NCI-H1105 treated with DMSO at 0.1 percent for 48 hours (cell line): ENCODE measurements at places on chromosomes 3 and 15.

DNA sequence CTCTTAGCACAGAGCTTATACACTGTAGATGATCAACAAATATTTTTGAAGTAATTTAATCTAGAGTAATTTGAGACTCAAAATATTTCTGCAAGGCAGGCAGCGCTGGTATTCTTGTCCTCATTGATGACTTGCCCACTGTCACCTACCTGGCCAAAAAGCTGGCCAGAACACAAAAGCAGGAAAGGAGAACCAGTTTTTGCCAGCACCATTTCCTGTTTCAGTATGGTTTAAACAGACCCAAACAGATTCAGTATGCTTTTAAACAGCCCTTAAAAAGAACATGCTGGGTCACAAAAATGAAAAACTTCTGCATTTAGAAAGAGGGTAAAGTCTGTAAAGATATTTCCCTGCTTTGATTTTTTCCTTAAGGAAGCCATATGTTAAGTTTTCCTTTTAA, 42.3 kb upstream of the ZNF280D start:
- no peak for DNase-seq

DNA sequence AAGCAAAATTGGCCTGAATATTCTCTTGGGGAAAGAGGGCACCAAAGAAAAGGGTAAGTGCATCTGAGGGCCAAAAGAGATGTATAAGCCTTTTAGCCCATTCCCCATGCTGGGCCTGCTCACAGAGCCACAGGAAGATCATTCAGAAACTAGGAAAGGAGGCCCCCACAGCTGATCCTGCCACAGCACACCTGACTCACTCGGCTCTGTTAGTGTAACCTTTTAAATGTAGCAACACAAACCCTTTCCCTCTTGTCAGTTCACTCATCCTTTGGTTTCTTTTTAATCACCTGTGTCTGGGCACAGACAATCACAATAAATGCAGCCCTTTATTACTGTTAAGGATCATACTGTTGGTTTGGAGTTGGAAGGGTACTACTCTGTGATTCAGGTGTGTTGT, 69.9 kb downstream of the PDCD6IP start:
- no peak for DNase-seq

- no peak for DNase-seq
Observed at GRCh38 chr3:186121968-186122367, 13.1 kb upstream of the ETV5 start.

GRCh38 chr3:67048067-67048714, 50.1 kb downstream of the KBTBD8 start:
- DNase-seq = peak; percentile 44

GRCh38 chr15:67006083-67007065, 59.0 kb upstream of the SMAD3 start:
- no peak for DNase-seq

- no peak for DNase-seq
Observed at GRCh38 chr15:81281456-81281735, 42.5 kb downstream of the STARD5 start.

DNA sequence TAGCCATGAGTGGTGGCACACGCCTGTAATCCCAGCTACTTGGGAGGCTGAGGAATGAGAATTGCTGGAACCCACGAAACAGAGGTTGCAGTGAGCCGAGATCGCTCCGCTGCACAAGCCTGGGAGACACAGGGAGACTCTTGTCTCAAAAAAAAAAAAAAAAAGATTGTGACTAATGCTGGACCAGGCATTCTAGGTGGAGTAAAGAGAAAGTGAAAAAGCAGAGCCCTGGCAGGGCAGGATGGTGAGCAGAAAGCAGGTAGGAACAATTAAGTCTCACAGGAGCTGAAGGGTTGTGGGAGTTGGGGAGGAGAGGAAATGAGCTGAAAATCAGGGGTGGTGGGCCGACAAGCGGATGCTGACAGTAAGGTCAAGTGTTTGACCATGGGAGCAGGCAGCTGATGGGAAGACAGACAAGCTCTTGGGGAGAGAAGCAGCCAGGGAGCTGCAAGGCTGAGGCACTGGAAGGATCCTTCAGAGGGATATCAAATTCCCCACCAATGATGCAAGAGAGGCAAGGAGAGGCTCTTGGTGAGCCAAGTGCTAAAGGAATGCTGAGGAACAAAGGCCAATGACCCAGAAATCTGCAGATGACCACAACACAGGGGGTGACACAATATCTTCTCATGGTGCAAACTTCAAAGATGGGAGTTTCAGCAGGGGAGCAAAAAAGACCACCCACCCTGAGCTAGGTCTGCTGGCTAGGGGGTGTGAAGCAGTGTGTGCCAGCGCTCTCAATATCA, 251.1 kb downstream of the ULK4 start:
- no peak for DNase-seq

DNA sequence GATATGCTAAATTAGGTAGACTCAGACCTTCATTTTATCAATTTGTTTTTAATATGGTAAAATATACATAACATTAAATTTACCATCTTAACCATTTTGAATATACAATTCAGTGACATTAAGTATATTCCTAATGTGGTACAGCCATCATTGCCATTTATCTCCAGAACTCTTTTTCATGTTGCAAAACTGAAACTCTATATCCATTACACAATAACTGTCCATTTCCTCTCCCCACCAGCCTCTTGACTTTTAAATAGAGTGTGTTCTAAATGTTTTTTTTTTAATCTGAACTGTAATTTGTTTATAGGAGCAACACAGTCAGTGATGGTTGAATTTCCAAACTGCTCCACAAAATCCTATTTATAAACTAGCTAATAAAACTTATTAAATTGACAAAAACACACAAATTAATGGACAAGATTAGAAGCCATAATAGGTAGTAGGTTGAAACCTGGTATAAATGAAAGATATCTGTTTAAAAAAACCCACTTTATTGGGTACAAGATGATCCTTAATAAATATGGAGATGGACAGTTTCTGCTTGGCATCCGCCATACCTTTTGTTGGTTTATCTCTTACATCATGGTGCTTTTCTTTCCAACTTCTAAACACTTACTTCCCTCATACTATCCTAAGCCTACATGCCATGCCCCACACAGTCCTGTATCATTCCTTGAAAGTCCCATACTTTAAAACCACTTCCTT, 142.4 kb downstream of the ZPLD1 start:
- no peak for DNase-seq

DNA sequence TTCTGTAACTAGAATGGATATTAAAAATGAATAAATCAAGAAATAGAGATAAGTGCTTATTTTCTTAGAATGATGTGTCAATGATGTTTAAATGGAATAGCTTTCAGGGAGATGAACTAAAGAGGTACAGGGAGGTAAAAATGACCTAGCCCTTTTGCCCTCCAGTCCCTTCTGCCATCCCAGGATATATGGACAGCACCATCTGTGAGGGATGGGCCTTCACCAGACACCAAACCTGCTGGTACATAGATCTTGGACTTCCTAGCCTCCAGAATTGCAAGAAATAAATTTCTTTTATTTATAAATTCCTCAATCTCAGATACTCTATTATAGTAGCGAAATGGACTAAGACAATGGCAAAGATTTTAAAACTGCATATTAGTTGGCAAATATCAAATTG, 352.0 kb upstream of the THBS1 start:
- no peak for DNase-seq

DNA sequence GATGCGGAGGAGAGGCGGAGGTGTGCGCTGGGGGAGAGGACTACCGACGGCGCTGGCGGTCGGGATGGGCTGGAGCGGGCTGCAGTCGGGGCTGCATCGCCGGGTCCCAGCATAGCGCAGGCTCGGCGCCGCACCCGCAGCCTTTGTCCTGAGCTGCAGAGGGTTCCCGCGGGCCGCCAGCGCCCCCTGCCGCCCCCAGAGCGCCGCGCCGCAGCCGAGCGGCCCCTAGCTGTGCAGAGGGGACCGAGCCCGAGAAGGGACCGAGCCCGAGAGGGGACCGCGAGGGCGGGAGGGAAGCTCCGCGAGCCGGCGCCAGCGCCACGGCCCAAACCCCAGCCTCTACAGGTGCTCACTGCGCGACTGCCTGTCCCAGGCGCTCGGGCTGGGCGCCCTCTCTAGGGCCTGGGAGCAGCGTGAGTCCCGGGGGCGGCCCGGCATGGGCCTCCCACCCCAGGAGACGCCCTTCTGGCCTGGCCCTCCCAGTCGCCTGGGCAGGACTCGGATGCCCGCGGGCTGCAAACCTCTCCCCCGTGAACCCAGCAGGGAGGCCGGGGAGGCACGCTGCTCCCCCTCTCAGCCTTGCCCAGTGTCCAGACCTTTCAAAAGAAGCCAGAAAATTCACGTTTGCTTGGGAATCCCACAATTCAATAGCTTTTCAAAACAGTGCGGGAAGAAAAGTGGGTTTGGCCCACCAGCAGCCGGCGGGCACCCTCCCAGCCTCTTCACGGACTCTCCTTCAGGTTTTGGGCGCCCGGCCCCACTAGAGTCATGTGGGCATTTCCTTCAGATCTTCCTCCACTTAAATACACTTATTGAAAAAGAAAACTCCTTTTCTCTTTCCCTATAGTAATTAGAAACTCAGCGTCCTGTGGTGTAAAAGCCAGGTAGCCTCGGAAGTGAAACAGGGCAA, 134.7 kb downstream of the TPRA1 start:
- DNase-seq = peak; percentile 82

DNA sequence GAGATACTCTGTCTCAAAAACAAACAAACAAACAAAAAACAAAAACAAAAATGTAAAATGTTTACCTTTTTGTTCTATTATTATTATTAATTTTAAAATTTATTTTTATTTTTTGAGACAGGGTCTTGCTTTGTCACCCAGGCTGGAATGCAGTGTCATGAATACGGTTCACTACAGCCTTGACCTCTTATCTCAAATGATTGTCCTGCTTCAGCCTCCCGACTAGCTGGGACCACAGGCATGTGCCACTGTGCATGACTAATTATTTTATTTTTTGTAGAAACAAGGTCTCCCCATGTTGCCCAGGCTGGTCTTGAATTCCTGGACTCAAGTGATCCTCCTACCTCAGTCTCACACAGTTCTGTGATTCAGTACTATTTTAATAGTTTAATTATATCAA, 5.7 kb upstream of the SLC25A26 start:
- no peak for DNase-seq

DNA sequence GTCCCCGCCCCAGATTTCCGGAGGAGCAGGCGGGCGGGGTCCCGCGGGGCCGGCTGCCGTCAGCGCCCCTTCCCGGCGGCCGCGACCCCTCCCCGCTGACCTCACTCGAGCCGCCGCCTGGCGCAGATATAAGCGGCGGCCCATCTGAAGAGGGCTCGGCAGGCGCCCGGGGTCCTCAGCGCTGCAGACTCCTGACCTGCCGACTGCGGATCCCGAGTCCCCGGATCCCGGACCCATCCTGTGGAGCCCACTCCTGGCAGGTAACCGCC, at the start of gene TRH:
Gene TRH (plus strand): TSS at position 157 of the 269 bp plus-strand sequence. CDS start 1,097 bp downstream, outside the sequence.
- no peak for DNase-seq

GRCh38 chr15:53658255-53658654, 101.2 kb downstream of the WDR72 start:
- DNase-seq = peak; percentile 71

GRCh38 chr3:144141496-144141895, 169.9 kb downstream of the DIPK2A start:
- no peak for DNase-seq

- no peak for DNase-seq
Observed at GRCh38 chr3:42520336-42520735, 17.9 kb downstream of the VIPR1 start.

GRCh38 chr3:168865022-168865551, 769.4 kb upstream of the GOLIM4 start:
- DNase-seq = peak; percentile 53

DNA sequence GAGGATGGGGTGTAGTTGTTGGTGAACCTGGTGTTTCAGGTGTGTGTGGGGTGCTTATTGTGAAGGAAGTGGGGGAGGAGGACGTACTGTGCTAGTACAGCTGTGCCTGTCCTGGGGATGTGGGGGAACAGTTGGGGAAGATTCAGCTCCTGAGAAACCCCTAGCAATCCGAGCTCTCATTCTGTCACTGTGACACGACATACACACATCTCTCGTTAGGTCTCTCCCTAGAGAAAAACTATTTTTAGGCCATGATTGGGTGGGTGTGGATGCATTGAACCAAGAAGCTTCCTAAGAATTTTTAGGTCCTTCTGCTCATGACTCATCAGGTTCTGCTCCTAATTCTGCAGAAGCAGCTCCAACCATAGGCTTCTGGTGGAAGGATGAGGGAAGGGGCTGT, 54.3 kb downstream of the SLC30A4 start:
- no peak for DNase-seq
